GDM1 (cell line): ENCODE measurements at places on chromosomes 2 and 18.

DNA sequence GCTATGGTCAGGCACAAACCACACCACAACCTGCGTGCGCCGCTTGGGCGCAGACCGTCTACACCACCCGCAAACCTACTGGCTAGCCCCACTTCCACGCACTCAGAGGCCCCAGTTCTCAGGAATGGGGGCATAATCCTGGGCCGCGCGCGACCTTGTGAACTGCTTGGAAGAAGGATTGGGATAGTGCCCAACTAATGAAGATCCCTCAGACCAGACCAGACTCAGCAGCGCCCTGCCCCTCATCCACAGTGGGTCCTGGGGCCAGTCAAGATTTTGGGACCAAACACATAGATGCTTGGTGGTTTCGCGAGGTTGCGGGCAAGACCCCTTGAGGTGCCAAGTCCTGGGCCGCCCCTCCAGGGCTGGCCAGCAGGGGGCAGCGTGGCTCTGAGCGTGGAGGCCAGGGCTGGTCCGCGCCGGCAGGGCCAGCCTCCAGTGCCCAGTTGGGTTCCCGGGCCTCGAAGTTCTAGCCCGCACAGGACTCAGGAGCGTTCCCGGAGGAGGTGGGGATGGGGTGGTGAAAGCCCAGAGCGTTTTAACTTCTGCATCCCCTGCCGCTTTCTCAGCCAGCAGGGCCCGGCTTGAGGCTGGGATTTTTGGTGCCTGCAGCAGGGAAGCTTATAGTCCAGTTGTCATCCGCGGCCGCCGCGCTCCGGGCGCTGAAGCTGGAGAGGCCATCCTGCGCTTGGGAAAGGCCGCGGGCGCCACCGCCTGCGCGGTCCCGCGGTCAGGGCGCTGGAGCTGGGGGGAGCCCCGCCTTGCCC is 8.3 kb downstream of the OSR1 start:
- DNase-seq: peak; percentile 16

DNA sequence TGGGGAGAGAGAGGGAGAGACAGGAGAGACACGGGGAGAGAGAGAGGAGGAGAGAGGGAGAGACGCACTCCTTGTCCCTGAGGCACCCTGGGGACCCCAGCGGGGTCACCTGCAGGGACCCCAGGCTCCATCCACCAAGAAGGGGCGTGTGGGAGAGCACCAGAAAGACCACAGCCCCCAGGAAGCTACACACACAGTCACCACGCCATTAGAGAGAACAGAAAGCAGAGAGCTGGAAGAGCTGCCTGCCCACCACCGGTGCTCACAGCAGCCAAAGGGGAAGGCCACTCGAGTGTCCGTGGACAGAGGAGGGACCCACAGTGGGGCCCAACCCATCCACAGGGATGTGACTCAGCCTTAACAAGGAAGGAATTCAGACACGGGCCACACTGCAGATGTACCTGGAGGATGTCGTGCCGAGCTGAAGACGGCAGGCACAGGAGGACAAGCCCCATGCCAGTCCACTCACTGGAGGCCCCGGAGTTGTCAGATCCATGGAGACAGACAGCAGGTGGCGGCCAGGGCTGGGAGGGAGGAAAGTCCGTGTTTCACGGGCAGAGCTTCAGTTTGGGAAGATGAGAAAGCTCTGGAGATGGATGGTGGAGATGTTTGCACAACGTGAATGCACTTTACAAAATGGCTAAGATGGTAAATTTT is 11.5 kb upstream of the NFATC1 start:
- no peak for DNase-seq

- DNase-seq: no peak
Observed at GRCh38 chr2:53568469-53568868, 199.1 kb upstream of the CHAC2 start.

GRCh38 chr2:1609485-1610095 is 134.7 kb downstream of the PXDN start:
- no peak for DNase-seq

DNA sequence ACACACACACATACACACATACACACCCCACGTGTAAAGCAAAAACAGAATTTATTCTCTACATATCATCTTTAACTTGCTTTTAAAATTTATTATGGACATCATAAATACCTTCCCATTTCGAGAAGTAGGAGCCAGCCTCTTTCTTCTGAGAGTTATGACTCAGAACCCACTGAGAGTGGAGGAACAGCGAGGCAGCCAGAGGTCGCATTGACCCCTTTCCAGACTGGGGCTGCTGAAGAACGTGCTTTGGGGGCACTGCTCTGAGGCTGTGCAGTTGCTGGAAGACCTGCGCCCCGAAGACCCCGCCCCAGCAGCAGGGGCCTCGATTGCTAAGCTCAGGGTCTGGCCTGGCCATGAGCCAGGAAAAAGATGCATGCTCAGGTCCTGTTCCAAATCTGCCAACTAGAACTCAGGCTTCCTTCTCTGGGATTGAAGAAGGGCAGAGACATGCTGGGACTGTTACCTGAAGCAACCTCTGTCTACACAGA is 133.8 kb upstream of the TWIST2 start:
- no peak for DNase-seq
